ENCODE measurements at places on chromosomes 11 and 22.
A peak's percentile ranks its signal among the peaks of the same experiment; 100 is the strongest.

DNA sequence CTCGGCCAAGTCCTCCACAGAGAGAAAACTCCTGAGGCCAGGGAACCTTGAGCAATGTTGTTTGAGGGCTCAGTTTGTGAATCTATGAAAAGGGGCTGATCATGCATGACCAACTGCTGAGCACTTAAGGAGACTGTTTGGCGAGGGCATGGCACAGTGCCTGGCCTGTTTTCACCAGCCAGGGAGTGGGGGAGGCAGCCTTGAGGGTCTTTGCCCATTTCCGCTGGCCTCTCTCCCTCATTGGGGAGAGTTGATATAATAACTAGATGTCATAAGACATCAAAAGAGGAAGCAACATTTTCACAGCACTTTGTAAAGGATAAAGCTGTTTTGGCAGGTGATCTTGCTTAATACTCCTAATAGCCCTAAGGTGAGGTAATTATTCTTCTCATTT is 110.6 kb downstream of the TP53I11 start:
- DNase-seq = no peak

- peak; percentile 84 for DNase-seq
These were observed at the start of gene TTC9C for GRCh38 chr11:62728171-62728988. TTC9C (plus strand) TSS chr11:62728486; CDS start chr11:62728849, 363 bp downstream.

DNA sequence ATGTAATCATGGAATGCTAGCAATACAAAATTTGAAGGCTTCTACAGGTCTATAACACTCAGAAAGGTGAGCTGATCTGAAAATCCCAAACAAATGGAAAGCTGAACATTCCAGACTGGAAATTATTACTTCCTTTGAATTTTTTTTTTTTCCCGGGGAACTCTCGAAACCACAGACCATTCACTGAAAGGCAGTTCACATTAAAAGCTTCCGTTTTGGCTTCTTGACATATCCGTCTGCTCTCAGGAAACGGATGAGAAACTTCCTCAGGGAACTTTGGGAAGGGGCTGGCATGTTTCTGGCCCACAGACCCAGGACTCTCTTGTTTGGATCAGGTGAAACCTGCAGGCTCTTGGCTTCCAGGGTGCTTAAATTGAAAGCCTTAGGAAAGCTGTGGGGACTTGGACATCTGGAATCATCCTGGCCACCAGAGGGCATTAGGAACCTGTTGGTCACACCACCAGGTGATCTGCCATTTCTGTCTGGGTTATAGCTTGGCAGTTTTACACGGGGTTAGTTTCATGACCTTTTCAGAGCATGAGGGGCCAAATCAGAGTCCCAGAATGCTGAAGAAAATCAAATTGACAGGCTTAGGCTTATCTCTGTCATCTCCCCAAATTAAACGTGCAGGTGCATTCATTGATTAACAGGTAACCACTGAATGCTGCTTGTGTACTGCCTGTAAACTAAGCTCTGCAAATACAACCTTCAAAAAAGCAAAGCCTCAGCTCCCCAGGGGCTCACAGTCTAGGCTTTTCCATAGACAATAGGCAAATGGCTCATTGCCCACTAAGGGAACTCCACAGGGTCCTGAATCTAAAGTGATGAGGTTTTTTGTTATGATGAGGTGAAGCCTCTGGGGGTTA is 22.7 kb upstream of the GRAMD1B start:
- peak; percentile 67 for DNase-seq

- DNase-seq = no peak
These were observed 7.9 kb upstream of the SH3BP1 start for GRCh38 chr22:37631448-37632173.

DNA sequence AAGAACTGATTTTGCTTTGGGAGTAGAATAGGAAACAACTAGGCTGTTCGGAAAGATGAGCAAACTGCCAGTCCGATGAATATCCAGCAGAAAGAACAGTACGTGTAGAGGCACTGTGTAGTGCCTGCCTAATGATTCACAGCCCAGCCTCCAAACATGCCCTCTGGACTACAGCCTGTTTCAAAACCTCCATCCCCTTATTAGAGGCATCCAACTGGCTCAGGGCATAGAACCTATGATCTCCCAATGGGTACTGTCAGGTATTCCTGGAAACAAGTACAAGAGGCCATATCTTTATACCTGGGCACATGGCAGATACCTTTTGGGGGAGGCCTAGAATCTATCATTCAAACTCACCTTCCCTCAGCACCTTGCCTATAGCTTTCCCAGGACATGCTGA is 4.9 kb downstream of the RRP8 start:
- DNase-seq = no peak

- DNase-seq = no peak
These were observed 328.8 kb downstream of the MIAT start for GRCh38 chr22:26985931-26986782.

DNA sequence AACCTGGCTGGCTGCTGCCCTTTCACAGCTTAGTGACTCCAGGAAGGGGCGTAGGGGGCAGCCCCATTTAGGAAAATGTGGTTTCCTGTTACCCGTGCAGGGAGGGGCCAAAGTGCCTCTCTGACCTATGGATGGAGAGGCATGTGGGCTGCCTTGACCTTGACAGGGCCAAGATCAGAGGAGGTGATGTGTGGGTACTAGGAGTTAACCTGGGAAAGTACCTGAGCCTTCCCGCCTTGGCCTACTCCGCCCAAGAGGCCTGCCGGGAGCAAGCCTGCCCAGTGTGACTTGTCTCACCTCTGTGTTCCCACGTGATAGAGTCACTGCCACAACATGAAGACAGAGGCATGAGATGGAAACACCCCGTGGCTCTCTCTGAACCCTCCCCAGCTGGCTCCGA is 33.4 kb downstream of the GRAMD4 start:
- peak; percentile 59 for DNase-seq

DNA sequence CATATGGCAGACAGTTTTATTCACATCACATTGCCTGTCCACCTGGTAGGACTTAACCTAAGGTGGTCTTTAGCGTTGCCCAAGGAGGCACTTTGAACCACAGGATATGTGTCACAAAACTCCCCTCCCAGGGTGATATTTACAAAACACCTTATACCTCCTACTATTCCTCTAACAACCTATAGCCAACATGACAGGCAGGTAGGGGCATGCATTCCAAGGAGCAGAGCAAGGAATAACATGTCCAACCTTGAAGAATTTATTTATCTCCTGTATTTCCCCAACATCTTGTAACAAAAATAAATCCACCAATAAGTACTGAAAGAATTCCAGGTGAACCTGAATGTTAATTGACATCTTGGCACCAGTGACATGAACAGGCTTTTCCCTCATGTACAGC is 60.5 kb downstream of the SVIP start:
- no peak for DNase-seq

- DNase-seq = no peak
These were observed 20.7 kb upstream of the KRTAP5-6 start for GRCh38 chr11:1676229-1676740.

GRCh38 chr22:34333285-34333684 is 413.0 kb upstream of the LARGE1 start:
- no peak for DNase-seq

DNA sequence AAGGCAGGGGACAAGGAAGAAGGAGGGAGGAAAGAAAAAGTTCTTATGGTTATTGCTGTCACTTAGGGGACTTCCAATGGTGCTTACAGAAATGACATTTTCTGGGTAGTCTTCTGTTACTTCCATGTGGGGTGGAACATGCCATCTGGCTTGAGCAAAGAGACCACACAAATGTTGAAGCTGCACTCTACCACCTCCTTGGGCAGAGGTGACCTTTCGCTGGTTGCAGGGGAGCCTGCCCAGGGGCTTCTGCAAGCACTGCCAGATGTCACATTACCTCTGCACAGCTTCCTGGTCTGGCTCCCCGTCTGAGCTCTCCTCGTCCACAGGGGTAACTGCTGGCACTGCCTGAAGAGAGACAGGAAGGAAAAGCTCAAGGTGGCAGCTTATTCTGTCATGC is 32.6 kb upstream of the APOA1 start:
- no peak for DNase-seq

Data from stimulated activated CD8-positive, alpha-beta memory T cell treated with anti-CD3 and anti-CD28 coated beads, Interleukin-4, amount 100 ng/mL, for 48 hours (primary cell).